ENCODE measurements at places on chromosomes 2 and 18.
A peak's percentile ranks its signal among the peaks of the same experiment; 100 is the strongest.

DNA sequence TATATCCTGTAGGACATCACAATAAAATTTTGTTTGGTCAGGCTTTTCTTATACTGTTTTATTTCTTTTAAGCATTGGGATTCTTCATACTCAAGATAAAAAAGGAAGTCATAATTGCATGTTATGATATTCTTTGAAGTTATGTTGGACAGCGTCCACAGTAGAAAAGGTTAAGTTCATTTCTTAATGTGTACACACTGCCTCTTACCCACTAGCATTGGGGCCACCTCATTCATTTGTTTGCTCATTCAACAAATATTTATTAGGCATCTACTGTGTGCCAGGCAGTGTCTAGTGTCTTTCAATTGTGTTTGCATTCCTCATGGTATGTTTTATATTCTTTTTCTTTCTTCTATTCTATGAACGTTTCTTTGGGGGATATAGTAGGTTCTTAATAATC lies 70.2 kb downstream of the PTPRM start:
- no peak for DNase-seq

DNA sequence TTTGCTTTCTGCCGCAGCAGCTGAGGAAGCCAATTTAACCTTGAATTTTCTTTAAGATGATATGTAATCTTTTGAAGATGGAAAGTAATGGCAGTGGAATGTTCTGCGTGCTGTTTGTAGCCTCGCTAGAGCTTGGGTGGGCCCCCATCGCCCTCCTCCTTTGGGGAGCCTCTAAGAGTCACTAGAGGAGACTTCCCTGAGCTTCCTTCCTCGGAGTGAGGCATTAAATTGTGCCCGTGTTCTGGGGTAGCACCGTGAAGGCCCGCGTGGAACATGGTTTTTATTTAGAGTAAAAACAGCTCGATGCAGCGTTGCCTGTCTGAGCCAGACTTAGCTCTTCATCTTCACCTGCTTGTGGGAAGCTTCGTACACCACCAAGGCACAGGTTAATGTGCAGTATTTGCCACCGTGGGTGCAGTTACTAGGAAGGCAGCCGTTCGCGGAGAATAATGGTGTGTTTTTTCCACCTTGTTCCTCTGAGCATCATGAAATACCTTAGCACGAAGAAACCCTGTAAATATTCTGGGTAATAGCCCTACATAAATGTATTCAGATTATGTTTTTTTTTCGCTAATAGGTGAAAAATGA lies 38.5 kb downstream of the NCK2 start:
- no peak for DNase-seq

DNA sequence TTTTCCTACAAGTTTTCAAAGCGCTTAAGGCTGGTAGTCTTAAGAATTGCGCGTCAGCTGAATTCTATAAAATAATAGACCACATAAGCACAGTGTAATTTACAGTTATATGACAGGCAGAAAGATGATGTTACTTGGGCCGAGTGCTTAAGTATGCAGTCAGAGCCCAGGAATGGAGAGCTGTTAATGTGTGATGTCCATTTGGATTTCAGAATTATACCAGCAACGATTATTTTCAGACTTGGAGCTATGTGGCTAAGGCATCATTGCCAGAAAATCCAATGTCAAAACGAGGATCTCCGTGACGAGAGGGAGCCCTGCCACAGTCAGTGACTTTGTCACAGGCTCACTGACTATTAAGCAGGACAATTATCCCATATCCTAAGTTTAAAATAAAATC lies 3.4 kb downstream of the KLF7 start:
- DNase-seq, result no peak

GRCh38 chr2:221120643-221121042 lies 451.5 kb downstream of the EPHA4 start:
- no peak for DNase-seq

DNA sequence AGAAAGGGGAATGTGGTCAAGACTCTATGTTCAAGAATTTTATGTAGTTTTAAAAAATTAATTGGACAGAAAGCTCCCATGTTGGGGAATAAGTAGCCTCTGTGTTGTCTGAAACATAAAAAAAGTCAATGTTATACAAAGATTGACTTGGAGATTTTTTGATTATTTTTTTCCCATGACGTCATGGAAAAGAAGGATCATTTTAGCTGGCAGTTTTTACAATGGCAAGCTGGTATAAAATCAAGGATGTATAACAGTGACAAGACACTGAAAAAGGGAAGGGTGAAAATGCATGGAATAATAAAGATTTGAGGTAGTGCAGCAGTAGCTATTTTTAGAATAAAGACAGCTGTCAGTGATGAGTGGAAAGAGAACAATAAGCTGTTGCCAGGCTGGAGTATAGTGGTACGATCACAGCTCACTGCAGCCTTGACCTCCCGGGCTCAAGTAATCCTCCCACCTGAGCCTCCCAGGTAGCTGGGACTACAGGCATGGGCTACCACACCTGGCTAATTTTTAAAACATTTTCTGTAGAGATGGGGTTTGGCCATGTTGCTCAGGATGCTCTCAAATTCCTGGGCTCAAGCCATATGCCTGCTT lies 9.2 kb downstream of the SLC39A10 start:
- DNase-seq, result no peak

- DNase-seq, result no peak
These were observed 93.0 kb upstream of the SLC39A10 start for GRCh38 chr2:195563857-195564512.

DNA sequence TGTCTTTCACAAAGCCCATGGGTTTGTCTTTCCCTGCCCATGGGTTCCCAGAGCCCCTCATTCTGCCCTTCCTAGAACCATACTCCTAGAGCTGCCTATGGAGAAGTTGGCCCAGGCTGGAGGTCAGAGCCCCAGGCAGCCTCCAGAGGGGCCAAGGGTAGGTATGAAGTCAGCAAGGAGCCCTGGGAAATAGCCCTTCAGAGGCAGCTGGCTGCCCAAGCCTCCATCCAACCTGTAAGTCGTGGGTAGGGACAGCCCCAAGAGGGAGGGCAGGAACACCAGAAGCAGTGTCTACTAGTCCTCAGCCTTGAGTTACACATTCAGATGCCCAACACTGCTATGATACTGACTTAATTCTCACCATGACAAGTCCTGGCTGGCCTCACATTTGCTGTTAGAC lies 49.5 kb downstream of the TMEM247 start:
- no peak for DNase-seq

- DNase-seq, result peak; percentile 31
These were observed 68.6 kb downstream of the SMIM21 start for GRCh38 chr18:75358928-75359327.

DNA sequence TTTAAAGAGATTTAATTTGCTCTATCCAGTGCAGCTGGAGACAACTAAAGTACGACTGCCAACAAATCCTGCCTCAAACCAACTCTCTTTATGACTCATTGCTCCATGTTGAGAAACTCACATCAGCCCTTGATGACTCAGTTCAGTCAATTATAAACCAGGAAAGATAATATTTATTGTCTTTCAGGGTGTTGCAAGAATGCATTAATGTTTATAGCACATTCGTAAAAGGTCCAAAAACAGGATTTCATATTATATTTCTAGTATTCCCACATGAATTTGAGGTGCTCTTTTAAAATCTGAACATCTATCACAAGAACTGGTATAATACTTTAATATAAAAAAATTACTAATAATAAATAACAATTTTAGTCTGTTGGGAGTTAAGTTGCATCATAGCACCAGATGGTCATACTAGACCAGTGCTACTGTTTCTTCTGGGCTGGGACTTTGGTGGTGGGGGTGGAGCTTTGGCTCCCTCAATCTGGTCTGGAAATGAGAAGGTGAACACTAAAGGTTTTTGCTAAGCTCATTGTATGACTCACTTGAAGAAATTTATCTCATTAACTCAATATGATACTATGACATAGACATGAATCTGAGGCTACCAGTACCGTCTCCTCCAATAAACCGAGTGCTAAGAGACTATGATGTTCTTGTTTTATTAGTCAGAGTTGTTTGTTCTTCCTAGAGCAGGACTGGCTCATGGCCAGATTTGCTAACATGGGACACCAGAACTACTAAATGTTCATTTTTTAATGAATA lies 26.6 kb upstream of the MAP3K20 start:
- DNase-seq, result peak; percentile 71

GRCh38 chr2:222433332-222434173 lies 9.2 kb downstream of the SGPP2 start:
- no peak for DNase-seq

- no peak for DNase-seq
These were observed 27.3 kb downstream of the KIF3C start for GRCh38 chr2:25955036-25955435.

DNA sequence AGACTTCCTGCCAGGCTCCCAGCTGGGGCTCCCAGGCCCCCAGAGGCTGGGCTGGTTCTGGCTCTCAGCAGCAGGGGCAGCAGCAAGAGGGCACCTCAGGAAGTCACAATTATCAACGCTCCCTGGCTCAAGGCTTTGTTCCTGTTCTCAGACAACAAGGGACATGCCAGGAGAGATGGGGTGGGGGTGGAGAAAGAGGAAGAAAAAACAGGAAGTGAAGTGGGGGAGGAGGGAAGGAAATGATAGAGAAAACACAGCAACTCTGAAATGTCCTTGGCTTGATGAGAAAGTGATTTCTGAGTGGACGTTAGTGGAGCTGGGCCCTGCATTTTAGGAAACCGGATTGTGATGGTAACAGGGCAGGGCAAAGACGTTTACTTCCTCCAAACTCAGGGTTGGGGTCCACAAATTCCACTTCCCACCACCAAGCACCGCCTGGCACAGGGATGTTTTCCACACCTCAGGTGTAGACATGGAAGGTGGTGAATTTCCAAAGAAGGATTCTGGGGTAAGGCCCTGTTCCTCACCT lies 40.4 kb downstream of the CYRIA start:
- DNase-seq, result no peak

DNA sequence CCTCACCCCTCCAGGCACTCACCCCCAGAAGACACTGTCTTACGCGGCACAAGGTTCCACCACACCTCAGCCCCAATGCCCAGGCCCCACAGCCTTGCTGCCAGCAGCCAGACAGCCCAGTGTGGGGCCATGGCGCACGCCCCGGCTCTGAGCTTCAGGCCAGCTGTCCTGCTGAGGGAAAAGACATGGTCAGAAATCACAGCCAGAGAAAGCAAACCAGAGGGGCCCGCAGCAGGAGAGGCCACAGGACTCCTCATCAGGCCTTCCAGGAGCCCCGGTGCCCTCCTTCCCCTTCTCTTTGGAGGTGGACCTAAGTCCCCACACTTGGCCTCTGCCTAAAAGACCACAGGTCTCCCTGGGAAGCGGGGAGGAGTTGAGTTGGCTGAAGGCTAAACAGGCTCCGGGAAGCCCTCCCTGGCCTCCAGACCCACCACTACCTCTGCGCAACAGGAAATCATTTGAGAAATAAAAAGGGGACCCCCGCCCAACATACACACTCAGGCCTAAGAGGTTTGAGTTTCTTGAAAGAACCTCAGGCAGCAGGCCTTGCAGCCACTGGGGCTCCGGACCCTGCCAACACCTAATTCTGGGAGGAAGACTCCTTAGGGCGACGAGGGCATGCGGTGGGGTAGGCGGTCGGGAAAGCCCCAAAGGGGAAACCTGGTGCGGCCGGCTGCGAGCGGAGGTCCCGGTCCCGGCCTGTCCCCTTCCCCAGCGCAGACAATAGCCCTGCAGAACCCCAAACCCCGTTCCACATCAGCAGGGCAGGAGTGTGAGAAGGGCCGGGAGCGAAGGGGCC lies 1.9 kb downstream of the SEMA4C start:
- DNase-seq, result no peak

GRCh38 chr2:28401411-28401810 lies 8.8 kb downstream of the FOSL2 start:
- no peak for DNase-seq

- DNase-seq, result no peak
These were observed 25.0 kb upstream of the ACSL3 start for GRCh38 chr2:222835823-222836151.

- peak; percentile 39 for DNase-seq
These were observed 55.0 kb downstream of the KCNG2 start for GRCh38 chr18:79852561-79853302.

GRCh38 chr2:233817361-233817911 lies 36.9 kb downstream of the HJURP start:
- no peak for DNase-seq

- DNase-seq, result no peak
These were observed 15.7 kb downstream of the EXOC6B start for GRCh38 chr2:72810165-72810564.

DNA sequence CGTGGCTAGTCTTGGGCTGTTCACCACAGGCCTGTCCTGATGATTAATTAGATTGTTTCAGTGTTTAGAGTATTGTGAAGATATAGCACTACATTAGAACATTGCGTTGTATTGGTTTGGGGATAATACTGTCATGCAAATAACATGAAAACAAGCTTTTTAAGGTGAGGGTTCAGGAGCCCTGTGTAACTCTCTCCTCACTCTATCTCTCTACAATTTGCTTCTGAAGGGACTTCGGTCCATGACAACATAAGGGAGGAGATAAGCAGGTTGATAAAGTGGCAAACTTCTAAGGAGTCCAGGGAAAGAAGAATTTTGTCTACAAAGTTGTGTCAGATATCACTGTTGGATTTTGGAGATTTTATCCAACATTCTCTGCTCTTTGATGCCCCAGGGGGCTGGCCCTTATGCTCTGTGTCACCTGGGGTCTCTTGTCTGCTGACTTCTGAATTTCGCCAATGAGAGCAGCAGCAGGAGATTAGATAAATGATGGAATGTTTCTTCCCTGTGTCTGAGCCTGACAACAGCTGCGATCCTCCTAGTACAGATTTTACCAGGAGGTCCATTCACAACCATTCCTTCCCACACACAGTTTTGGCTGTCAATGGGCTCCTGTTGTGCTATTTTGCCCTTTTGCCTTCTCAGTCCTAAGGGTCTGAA lies 3.3 kb downstream of the TNP1 start:
- DNase-seq, result no peak

GRCh38 chr18:32549248-32550110 lies 78.8 kb upstream of the GAREM1 start:
- peak; percentile 51 for DNase-seq

DNA sequence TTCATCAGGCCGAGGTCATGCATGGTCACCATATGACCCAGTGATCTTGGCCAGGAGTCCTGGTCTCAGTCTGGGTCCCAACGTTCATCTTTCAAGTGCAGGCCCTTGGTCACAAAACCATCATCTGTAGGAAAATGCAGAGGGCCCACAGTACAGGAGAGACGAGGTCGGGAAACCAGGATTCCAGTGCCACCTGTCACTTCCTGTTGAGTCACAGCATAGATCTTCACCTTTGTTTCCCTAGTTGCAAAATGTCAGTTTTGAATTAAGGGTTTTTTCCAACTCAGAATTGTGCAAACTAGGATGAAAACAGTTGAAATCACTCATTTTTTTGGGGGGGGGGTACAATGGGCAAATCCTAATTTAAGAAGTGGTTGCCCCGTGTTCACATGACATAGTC lies 162.2 kb downstream of the INSIG2 start:
- no peak for DNase-seq

- no peak for DNase-seq
These were observed 98.6 kb downstream of the BCL2L11 start for GRCh38 chr2:111219285-111219684.

GRCh38 chr18:71431171-71431570 lies 1113.0 kb downstream of the CBLN2 start:
- DNase-seq, result no peak

GRCh38 chr2:180979749-180980105 lies 678 bp upstream of the UBE2E3 start:
- no peak for DNase-seq
